Naive thymus-derived CD4-positive, alpha-beta T cell (primary cell): ENCODE measurements at places on chromosomes 6 and 20.

GRCh38 chr6:24607310-24608105 is 38.5 kb downstream of the KIAA0319 start:
- no peak for DNase-seq

GRCh38 chr6:44023586-44024454 is 103.4 kb downstream of the MRPL14 start:
- DNase-seq = no peak

DNA sequence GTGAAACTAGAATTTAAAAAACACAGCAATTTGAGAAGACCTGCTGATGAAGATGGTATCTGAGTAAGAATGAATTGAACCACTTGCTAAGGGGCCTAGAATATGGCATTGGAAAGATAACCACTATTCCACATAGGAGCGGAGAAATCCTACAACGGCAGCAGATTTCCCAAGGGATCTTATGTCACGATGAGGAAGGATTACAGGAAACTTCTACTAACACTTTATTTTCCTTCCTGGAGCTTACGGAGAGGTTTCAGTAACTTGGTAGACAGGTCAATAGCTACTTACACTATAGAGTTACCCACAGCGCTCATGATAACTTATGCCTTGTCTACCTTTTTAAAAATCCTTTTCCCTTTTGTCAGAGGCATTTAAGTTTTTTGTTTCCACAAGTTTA is 11.8 kb upstream of the TCF21 start:
- DNase-seq = no peak

- peak; percentile 44 for DNase-seq
Observed at GRCh38 chr6:85449818-85450759, at the start of gene NT5E. Gene NT5E, plus strand, starts transcription at chr6:85450083. Its CDS starts 57 bp downstream, at chr6:85450140.

DNA sequence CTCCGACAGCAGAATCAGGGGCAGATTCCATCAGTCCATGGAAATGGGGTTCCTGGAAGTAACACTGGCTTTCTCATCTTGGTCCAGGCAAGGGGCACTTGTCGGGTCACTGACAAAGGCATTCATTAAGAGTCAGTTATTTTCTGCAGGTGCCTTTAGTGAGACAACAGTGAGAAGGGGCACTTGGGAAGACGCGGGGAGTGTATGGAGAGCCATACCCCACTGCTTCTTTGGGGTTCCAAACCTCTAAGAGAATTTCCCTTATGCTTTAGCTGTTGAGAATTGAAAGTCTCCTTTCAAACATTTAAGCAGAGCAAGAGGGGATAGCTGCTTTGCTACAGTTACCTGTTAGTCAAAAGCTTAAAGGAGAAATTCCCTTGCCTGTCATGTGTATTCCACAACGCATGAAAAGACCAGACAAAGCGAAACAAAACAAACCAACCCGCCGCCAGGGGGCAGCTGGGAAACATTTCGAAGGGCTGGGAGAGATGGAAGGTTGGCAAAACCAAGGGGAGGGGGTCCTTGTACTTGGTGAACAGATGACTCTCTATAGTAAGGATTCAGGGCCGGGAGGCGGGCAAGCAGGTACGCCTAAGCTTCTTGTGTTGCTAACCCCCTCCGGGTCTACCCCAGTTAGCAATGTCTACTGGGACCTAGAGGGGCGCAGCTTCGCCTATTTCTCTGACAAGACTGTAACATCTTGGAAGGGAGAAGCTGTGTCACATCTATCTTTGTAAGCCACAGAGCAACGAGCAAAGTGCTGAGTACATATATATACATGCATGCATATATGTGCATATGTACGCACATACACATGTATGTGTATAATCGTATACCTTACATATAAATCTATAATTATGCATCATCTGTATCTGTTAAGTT is 474.9 kb upstream of the AGPAT4 start:
- peak; percentile 22 for DNase-seq
